ENCODE measurements at places on chromosomes 16 and 17. TPM values are rescaled to one million over a fixed set of nuclear protein-coding genes. Genes with fewer than 3 reads are reported as not detected.

The CES5A gene
- not detected for polyA plus RNA-seq

DNA sequence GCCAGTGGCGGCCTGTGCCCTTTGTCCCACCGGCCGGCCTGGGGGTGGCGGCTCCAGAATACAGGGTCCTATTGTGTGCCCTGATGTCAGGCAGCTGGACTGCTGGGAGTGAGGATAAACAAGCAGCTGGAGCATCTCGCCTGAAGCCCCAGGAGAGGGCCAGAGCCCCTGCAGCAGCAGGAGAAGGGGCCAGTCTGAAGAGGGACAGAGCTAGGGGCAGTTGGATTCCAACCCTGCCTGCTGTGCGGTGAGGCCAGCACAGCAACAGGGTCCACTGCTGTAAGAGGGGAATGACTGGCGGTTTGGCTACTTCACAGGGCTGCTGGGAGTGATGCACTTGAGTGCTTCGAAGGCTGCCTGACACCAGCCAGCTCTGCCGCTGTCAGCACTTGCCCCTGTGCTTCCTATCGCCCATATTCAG, 25.0 kb downstream of the RAB11FIP4 start:
- H3K4me3 ChIP-seq = no peak overlapping the region
- no peaks in the 10 kb centered on the region for H3K4me1 ChIP-seq
- no peaks in the 10 kb centered on the region for H3K36me3 ChIP-seq
- DNase-seq = no peak
- no peak overlapping the region for H3K27ac ChIP-seq

The CRHR1 gene
- not detected for polyA plus RNA-seq

DNA sequence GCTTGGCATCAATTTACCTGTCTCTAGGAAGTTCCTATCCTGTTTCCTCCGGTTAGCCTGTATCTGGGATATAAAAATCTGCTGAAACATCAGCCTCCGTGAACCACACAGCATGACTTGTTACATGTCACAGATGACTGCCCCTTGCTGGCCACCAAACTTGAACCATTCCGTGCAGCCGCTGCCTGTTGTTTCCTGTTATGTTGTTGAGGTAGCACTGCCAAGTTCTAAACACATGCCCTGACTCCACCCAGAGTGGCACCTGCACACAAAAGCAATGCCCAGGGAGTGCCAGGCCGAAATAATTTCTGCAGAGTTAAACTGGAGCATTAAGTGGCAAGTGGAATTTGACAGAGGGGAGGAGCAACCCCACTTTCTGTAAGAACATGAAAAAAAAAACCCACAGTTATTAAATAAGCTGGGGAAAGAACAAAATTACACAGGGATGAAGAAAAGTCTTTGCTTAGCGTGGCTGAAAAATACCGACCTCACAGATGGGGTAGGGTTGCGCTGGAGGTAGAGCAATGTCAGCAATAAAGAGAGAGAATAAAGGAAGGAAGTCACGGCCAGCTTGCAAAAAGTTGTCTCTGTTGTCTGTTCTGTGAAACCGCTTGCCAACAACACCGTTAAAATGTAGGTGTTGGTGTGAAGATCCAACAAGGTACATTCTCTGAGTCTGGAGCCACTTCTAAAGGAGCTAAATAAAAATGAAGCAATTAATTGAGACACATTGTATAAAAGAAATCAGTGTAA, 174.6 kb upstream of the CDH13 start:
- H3K27ac ChIP-seq = no peak overlapping the region
- no peaks in the 10 kb centered on the region for H3K36me3 ChIP-seq
- no peak overlapping the region for H3K4me3 ChIP-seq
- no peaks in the 10 kb centered on the region for H3K27me3 ChIP-seq

DNA sequence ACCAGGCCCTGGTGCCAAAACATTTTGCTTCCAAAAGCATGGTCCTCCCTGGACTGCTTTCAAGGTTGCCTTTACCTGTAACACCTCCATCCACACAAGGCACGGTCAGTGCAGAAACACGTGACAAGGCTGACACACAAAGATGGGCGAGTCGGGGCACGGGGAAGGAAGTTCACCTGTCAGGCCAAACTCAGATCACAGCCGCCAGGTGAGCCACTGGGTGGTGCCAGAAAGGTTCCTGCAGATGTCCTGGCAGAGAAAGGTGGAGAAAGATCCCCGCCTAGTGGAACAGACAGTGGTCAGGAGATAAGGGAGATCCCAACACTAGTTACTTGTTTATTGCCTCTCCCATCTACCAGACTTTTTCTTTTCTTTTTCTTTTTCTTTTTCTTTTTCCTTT, 155.3 kb downstream of the AIPL1 start:
- H3K27ac ChIP-seq = no peak overlapping the region
- H3K36me3 ChIP-seq = no peaks in the 10 kb centered on the region
- H3K27me3 ChIP-seq = no peaks in the 10 kb centered on the region
- peak; percentile 15 for DNase-seq

DNA sequence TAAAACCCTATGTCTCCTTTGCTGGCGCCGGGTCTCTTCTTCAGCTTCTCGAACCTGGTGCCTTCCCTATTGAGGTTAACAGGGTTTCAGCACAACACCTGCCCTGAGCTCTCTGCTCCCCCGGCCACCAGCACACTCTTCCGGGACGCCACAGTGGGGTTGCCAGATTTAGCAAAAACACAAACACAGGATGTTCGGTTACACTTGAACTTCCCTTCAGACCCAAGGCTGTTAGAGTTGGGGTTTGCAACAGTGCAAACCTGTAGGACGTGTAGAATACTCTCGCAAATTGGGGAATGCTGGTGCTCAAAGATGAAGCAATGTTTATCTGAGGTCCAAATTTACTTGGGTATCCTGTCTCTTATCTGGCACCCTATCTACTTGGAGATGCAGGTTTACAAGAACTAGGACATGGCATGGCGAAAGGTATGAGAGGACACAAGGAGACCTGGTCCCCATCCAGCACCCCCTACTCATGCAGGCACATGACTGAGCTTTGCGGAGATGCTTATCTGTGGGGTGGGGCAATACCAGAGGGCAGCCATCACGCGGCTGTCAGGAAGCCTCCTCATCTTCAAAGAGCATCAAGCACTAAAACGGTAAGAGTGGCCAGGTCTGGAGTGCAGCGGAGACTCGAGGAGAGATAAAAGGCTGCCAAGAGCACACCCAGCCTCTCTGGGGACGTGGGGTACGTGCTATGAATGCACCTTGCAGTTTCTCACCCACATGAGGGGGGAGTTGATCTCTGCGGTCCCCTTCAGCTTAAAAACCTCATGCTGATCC, 52.8 kb downstream of the SDK2 start:
- no peak for DNase-seq
- H3K27me3 ChIP-seq = no peaks in the 10 kb centered on the region
- no peak overlapping the region for H3K4me3 ChIP-seq

The SLC47A1 gene
- not detected for polyA plus RNA-seq

DNA sequence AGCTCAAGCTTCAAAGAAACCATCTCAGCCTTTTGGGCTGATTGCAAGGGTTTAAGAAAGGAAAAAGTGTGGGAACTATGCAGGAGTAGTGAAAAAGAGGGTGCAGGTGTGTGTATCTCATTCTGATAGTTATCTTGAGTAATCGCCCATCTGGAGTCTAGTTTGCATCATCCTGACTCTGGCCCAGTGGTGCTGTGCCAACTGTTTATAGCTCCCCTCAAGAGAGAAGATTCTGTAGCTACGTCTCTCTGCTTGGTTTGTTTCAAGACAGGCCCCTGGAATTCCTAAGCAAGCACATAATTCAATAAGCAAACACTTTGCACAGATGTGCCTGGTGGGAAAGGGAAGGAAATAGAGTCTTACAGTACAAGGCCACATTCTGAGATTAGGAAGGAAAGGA, 144.4 kb downstream of the HAPSTR1 start:
- no peaks in the 10 kb centered on the region for H3K27me3 ChIP-seq
- no peak for DNase-seq
- no peak overlapping the region for H3K27ac ChIP-seq
- H3K4me3 ChIP-seq = no peak overlapping the region
- H3K36me3 ChIP-seq = no peaks in the 10 kb centered on the region

The PABPN1L gene
- polyA plus RNA-seq = not detected

The CDIP1 gene
- polyA plus RNA-seq = 26.5 TPM

The PRSS33 gene
- not detected for polyA plus RNA-seq

The KRTAP9-4 gene
- not detected for polyA plus RNA-seq

GRCh38 chr16:73313950-73314349, 266.0 kb upstream of the ZFHX3 start:
- no peaks in the 10 kb centered on the region for H3K4me1 ChIP-seq
- no peak overlapping the region for H3K27ac ChIP-seq
- no peaks in the 10 kb centered on the region for H3K27me3 ChIP-seq
- DNase-seq = no peak
- H3K4me3 ChIP-seq = no peak overlapping the region

The CCDC144A gene
- polyA plus RNA-seq = 0.34 TPM

DNA sequence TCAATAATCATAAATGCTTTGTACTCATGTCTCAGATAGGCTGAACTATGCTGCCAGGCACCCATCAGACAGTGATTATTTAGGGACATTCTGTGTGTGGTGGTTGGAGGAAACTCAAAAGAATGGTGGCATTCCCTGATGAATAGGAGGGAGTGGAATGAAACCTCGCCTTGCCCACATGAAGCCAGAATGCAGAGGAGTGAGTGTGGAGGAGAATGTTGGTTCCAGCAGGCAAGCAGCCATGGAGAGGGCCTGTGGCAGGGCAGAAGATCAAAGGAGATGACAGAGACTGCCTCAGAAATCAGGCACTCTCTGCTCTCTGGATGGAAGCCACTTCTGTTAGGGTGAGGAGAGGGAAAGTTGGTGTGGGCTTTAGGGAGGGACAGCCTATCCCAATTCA, 22.5 kb downstream of the KCTD19 start:
- no peaks in the 10 kb centered on the region for H3K27me3 ChIP-seq
- no peaks in the 10 kb centered on the region for H3K36me3 ChIP-seq
- no peak for DNase-seq

The CPNE7 gene
- polyA plus RNA-seq = 13.9 TPM

DNA sequence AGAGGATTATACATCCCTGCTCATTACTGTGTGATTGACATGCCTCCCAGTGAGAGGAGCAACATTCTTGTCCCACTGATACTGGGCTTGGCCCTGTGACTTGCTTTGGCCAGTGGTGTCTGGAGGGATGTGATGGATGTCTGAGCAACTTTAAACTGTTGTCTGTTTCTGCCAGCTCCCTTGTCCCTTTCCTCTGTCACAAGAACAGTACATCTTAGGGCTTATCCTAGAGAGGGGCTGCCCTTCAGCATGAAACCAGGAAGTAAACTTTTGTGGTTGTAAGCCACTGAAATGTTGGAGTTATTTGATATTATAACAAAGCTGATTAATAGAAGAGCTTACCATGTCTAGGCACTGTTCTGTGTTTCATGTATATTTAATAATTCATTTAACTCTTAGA, 82.9 kb upstream of the GPRC5B start:
- no peak overlapping the region for H3K27ac ChIP-seq
- H3K27me3 ChIP-seq = no peaks in the 10 kb centered on the region
- no peaks in the 10 kb centered on the region for H3K4me1 ChIP-seq
- no peaks in the 10 kb centered on the region for H3K36me3 ChIP-seq
- H3K4me3 ChIP-seq = no peak overlapping the region
- DNase-seq = no peak

The WFIKKN2 gene
- 0.10 TPM for polyA plus RNA-seq

The SALL1 gene
- polyA plus RNA-seq = 0.39 TPM

- peaks cover 6% of the 10 kb centered on the region for H3K27me3 ChIP-seq
- no peak overlapping the region for H3K4me3 ChIP-seq
- H3K36me3 ChIP-seq = peaks cover 5% of the 10 kb centered on the region
- H3K4me1 ChIP-seq = peaks cover 7% of the 10 kb centered on the region
- H3K27ac ChIP-seq = no peak overlapping the region
Observed at GRCh38 chr17:43547659-43548256, 1.6 kb upstream of the ETV4 start.

The ZNF267 gene
- polyA plus RNA-seq = 12.9 TPM

The PPP1R9B gene
- 25.7 TPM for polyA plus RNA-seq

The SKAP1 gene
- polyA plus RNA-seq = 2.1 TPM

The CCL7 gene
- not detected for polyA plus RNA-seq

The TSC2 gene
- polyA plus RNA-seq = 35.1 TPM

DNA sequence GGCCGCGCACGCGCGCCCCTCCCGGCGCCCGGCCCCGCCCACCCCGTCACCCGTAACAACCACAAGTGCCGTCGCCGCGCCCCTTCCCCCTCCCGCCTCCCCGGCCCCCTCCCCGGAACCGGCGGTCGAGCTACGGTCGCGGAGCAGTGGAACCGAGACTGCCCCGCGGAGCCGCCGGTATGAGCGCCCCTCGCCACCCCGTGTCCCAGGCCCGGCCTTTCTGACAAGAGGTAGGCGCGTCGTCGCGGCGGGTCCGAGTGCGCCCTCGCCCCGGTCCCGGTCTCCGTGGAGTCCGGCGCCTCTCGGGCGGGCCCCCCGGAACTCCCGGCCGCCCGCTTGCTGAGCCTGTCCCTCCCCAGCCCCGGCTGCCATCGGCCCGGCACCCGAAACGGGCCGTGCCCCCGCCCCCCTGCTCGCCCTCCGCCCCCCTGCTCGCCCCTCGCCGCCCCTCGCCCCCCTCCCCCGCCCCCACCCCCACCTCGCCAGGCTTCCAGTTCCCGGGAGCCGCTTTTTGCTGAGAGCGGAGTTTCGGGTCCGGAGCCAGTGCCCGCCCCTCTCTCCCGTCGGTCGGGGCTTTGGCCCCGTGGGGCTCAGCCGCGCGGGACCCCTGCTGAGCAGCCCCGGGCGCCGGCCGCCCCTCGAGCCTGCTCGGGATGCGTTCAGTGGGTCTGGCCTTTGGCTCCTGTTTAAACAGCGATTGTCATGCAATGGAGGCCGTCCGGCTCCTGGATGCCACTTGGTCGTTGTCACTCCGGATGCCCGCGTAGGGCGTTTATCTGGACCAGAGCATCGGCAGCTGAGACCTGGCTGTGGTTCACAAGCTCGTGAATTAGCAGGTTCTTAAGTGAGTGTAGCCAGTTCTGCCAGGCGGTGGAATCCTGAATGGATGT, at the start of gene SEC14L1:
SEC14L1 (plus strand) TSS at position 92 of the 890 bp plus-strand sequence. CDS start 2,628 bp downstream, outside the sequence.
- peak within 1 kb of the TSS; percentile 98 for H3K27ac ChIP-seq
- H3K36me3 ChIP-seq = peaks cover 14% of the 10 kb centered on the region
- H3K4me1 ChIP-seq = peaks cover 19% of the 10 kb centered on the region
- DNase-seq = peak; percentile 58
- H3K4me3 ChIP-seq = peak within 1 kb of the TSS; percentile 70

GRCh38 chr17:50805486-50805885, 29.9 kb upstream of the WFIKKN2 start:
- H3K27me3 ChIP-seq = no peaks in the 10 kb centered on the region
- DNase-seq = no peak
- no peaks in the 10 kb centered on the region for H3K36me3 ChIP-seq

DNA sequence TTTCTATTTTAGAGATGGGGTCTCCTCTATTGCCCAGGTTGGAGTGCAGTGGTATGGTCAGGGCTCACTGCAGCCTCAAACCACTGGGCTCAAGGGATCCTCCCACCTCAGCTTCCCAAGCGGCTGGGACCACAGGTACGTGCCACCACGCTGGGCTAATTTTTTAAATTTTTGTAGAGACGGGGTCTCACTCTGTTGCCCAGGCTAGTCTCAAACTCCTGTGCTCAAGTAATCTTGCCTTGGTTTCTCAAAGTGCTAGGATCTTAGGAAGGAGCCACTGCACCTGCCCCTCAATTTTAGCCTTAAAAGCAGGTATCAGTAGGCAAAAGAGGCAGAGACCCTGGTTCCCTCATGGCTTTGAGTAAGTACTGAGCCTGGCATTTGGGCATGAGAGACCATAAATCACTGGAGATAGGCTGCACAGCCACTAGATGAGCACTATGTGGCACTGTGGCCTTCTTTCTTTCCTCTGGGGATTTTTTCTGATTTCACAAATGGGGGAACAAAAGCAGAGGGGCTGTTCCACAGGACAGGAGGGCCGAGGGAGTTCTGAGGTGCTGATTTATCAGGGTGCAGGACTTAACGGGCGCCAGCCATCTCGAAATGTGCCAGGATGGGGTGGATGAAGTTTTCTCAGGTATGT, 82.2 kb downstream of the PLXDC1 start:
- peaks cover 2% of the 10 kb centered on the region for H3K36me3 ChIP-seq
- no peak overlapping the region for H3K27ac ChIP-seq

The UBN1 gene
- polyA plus RNA-seq = 13.8 TPM

The MGRN1 gene
- polyA plus RNA-seq = 25.6 TPM

- no peaks in the 10 kb centered on the region for H3K4me1 ChIP-seq
- DNase-seq = no peak
- H3K36me3 ChIP-seq = no peaks in the 10 kb centered on the region
- H3K4me3 ChIP-seq = no peak overlapping the region
Observed at GRCh38 chr17:68686108-68686988, 85.2 kb upstream of the FAM20A start.
